ENCODE measurements at places on chromosomes 12 and 14.

- no peaks in the 10 kb centered on the region for H3K4me1 ChIP-seq
- H3K36me3 ChIP-seq = no peaks in the 10 kb centered on the region
- H3K27me3 ChIP-seq = no peaks in the 10 kb centered on the region
- no peak overlapping the region for H3K27ac ChIP-seq
- no peak for DNase-seq
Measured at GRCh38 chr12:18224745-18225144, 36.6 kb upstream of the PIK3C2G start.

DNA sequence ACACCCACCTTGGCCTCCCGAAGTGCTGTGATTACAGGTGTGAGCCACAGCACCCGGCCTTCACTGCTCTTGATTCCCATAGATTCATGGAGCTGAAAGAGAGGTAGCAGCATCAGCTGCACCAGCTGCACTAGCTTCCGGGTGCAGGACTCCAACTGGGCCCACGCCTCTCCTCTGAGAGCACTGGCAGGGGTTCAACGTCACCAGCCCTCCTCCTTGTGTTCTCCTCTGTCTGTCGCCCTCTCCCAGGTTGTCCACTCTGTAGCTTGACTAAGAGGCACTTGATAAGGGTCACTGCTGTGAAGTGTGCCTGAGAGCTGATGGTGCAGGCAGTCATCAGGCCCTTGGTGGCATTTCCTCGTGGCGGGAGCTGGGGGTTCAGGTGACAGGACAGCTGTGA is 28.3 kb downstream of the MLXIP start:
- H3K4me1 ChIP-seq = peaks cover 55% of the 10 kb centered on the region
- no peak overlapping the region for H3K4me3 ChIP-seq
- no peak for DNase-seq
- H3K27me3 ChIP-seq = no peaks in the 10 kb centered on the region
- H3K36me3 ChIP-seq = no peaks in the 10 kb centered on the region

DNA sequence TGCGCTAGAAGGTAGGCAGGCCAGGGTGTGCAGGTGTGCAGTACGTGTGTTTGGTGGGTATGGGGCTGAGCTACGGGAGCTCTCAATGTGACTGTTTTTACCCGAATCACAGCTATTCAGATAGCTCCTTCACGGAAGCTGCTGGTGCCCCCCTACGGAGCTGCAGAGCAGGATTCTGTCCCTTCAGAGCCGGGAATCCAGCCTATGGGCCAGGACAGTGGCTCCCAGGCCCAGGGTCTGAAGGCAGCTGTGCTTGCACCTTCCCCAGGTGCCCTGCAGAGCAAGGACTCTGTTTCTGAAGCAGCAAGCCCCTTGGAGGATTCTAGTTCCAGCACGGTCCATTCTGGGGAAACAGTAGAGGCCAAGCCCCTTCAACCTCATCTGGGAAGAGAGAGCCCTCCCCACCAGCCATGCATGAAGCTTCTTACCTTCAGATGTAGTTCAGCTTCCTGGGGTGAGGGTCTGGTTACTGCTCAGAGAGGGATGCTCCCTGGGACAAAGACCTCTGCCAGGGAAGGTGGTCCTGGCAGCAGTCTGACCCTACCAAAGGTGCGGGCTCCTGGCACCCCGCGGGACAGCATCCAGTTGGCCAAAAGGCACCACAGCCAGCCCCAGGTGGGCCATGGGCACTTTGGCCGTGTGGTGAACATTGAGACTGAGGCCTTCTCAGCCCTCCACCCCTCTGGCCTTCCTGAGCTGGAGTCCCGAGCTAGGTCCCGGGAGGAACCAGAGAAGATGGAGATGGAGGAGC is 29.1 kb downstream of the PLEKHH1 start:
- no peak overlapping the region for H3K27ac ChIP-seq
- no peaks in the 10 kb centered on the region for H3K36me3 ChIP-seq
- no peak for DNase-seq

- no peaks in the 10 kb centered on the region for H3K36me3 ChIP-seq
- peaks cover 55% of the 10 kb centered on the region for H3K27me3 ChIP-seq
- no peak for DNase-seq
- H3K4me1 ChIP-seq = peaks cover 12% of the 10 kb centered on the region
- H3K27ac ChIP-seq = no peak overlapping the region
- no peak overlapping the region for H3K4me3 ChIP-seq
Measured at GRCh38 chr12:94100211-94100627, 48.2 kb upstream of the PLXNC1 start.

DNA sequence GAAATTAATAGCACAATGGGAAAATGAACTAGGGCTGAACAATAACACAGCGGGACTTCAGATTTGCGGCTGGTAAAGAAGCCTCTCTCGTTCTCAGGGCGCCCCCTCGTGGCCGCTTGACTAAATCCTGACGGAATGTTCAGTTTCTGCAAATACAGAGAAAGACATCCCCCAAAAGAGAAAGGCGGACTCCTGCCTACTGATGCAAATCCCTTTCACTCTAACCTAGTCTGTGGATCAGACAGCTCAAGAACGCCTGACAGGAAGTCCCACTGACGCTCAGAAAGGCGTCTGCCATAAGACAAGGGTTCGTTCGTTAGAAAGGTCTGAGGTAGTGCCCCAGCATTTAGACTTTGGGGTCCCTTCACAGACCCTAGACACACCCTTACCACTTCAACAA is 2.5 kb downstream of the NUAK1 start:
- peak; percentile 44 for DNase-seq
- H3K27me3 ChIP-seq = peaks cover 78% of the 10 kb centered on the region
- H3K4me1 ChIP-seq = peaks cover 12% of the 10 kb centered on the region
- H3K27ac ChIP-seq = no peak overlapping the region

- no peak overlapping the region for H3K4me3 ChIP-seq
- no peaks in the 10 kb centered on the region for H3K4me1 ChIP-seq
- H3K36me3 ChIP-seq = peaks cover 7% of the 10 kb centered on the region
- H3K27me3 ChIP-seq = no peaks in the 10 kb centered on the region
- no peak for DNase-seq
- H3K27ac ChIP-seq = no peak overlapping the region
Measured at GRCh38 chr12:91091916-91092715, 19.2 kb downstream of the LUM start.

GRCh38 chr14:105830171-105830570 is 303.8 kb downstream of the TMEM121 start:
- H3K4me3 ChIP-seq = no peak overlapping the region
- H3K36me3 ChIP-seq = peaks cover 27% of the 10 kb centered on the region
- DNase-seq = no peak
- no peaks in the 10 kb centered on the region for H3K27me3 ChIP-seq

DNA sequence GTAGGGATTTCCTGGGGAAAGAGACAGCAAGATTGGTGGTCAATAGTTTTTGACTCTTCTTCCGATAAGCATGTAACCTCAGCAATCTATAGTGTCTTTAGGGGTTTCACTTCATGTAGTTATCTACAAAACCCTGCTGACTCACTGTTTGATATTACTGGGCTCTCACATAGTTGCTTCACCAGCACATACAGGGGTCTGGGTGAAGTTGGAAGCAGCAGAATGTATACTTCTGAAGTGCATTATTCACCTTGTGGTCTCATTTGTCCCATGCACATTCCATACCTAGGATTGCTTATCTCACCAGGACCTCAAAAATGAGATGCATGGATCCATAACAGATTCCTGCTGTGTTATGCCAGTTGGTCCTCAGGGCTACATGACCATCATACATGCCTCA is 280.0 kb downstream of the LRIG3 start:
- H3K4me1 ChIP-seq = no peaks in the 10 kb centered on the region
- no peak overlapping the region for H3K4me3 ChIP-seq
- no peak for DNase-seq

DNA sequence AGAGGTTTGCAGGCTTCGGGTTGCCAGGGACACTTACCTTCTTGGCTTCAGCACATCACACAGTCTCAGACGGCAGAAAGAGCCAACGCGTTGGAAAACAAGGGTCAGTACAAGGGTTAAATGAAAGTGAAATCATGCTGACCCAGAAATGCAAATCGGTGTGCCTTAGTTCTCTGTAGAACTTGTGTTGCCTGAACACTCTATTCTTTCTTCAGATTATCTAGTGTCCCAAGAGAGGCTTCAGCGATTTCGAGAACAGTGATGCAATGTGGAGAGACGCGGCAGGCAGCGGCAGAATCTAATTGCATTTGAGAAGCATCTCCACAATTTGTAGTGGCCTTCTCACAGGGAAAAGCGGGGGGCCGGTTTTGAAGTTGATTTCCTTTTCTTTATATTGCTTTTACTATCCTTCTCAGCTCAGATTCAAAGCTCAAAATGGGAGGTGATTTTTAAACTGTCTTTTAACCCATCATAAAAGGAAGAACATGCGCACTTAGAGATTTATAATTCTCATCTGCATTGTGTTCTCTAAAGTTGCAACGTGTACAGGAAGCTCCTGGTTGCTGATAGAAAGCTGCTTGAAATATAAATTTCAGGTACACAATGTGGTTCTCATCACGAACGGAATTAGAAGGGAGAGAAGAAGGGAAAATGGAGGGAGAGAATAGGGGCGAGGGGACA is 67.8 kb upstream of the EGLN3 start:
- H3K4me1 ChIP-seq = peaks cover 6% of the 10 kb centered on the region
- H3K4me3 ChIP-seq = peak overlapping the region; percentile 83
- no peaks in the 10 kb centered on the region for H3K27me3 ChIP-seq
- DNase-seq = peak; percentile 10
- no peaks in the 10 kb centered on the region for H3K36me3 ChIP-seq

DNA sequence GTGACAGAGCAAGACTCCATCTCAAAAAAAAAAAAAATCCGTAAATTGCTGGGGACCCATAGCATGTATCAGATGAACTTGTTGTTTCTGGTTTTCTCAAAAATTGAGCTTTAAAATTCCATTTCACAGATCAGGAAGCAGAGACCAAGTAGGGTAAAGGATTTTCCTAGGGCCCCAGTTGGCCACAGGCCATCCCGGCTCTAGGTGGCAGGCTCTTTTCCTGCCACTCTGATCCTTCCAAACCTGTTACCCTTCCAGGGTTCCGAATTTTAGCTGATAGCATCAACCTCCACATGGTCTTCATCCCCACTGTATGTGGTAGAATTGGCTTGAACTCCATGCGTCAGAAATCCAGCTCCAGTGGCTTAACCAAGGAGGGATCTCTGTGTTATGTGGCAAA is 36.1 kb upstream of the BDKRB2 start:
- DNase-seq = no peak
- H3K27ac ChIP-seq = no peak overlapping the region
- H3K36me3 ChIP-seq = no peaks in the 10 kb centered on the region
- H3K27me3 ChIP-seq = peaks cover 29% of the 10 kb centered on the region
- no peaks in the 10 kb centered on the region for H3K4me1 ChIP-seq

Data from naive B cell (primary cell).